ENCODE measurements at places on chromosomes 1 and 21.

DNA sequence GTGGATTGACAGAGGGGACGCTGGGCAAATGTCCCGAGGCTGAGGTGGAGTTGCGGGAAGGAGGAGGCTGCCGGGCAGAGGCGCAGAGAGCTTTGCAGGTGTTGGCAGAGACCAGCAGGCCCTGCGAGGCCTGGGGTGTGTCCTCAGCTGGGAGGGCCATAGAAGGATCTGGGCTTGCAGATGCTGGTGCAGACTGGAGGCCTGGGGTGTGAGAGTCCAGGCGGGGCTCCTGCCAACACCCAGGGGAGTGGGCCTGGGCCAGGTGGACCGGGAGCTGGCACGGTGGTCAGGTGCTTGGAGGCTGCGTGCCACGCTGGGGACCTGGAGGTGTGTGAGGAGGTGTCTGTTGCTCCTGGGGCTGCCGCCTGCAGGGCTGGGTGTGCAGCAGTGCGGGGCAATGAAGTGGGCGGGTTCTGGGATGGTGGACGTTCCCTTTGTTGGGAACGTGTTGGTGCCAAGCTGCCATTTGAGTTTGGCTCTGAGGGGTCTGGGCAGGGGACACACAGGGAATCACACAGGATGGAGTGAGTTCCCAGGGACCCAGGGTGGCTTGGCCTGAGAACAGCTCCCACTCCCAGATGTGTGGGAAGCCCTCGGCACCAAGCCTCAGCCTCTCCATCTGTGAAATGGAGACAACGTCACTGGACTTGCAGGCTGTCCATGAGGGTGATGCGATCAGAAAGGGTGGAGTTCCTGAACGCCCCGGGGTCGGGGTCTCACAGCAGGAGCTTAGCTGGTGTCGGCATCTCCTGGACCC lies 39.9 kb upstream of the POFUT2 start:
- DNase-seq = no peak

DNA sequence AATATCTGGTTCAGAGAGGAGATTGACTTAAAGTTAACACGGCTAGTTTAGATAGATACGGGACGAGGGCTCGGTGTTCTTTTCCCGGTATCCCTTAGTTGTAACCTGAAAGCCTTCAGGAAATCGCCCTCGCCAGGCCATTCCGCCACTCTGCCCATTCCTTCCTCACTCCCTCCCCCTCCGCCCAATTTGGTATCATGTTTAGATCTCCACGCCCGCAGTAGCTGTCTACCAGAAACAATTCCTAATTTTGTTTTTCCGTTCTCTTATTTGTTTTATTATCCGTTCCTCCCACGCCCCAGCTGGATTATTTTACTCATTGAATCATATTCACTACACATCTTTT lies 685 bp upstream of the VAMP4 start:
- DNase-seq = no peak

DNA sequence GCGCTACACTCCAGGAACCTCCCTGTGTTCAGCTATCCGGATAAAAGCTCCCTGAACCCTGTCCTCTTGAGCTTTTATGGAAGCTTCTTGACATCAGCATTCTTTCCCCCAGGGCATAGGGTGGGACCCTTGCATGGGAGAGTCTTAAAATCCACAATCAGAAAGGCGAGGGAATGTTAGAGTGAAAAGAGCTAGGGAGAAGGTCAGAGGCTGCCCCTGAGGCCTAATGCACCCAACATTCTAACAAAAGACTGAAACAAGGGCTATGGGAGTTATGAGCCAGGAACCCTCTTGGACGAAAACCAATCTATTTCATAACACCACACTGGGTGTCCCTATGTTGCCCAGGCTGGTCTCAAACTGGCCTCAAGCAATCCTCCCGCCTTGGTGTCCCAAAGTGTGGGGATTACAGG lies 36.7 kb downstream of the NEK2 start:
- DNase-seq = no peak

- DNase-seq = no peak
These were observed 24.7 kb downstream of the SCYL3 start for GRCh38 chr1:169868978-169869377.

- DNase-seq = no peak
These were observed 164.9 kb upstream of the ADGRL2 start for GRCh38 chr1:81635816-81636215.

- DNase-seq = no peak
These were observed 135.4 kb upstream of the BACE2 start for GRCh38 chr21:41032541-41032940.

- no peak for DNase-seq
These were observed 68.8 kb upstream of the C1orf174 start for GRCh38 chr1:3968851-3969250.

DNA sequence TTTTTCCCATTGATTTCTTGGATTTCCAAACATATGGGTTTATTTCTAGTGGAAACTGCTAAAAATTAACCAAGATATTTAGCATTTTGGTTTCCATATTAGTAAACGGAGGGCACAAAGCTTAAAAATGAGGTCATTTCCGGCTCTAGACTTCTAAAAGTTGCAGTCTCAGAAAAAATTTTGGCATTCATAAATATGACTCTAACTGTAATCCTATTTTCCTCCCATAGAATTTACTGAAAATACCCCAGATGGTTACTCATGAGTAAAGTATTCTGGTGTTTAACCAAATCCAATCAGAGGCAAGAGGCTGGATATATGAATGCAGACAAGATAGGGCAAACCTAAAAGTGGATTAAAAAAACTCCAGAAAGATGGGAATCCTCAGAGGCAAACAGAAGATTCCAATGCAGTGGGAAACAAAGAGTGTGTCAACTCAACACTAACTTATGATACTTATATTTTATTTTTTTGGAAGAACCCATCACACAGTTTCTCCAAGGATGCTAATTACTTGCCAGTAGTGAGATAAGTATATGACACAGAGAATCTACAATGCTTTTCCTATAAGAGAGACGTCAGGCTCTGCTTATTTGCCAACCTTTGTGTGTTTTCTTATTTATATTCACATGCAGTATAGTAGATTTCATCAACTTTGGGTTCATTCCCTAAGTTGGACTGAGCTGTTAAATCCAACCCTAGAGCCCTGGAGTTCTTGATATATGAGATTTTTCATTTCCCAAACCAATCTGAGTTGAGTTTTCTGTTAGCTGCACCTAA lies 90.1 kb upstream of the BCL10 start:
- DNase-seq = no peak

- no peak for DNase-seq
These were observed 126.2 kb upstream of the ETS2 start for GRCh38 chr21:38679534-38679933.

DNA sequence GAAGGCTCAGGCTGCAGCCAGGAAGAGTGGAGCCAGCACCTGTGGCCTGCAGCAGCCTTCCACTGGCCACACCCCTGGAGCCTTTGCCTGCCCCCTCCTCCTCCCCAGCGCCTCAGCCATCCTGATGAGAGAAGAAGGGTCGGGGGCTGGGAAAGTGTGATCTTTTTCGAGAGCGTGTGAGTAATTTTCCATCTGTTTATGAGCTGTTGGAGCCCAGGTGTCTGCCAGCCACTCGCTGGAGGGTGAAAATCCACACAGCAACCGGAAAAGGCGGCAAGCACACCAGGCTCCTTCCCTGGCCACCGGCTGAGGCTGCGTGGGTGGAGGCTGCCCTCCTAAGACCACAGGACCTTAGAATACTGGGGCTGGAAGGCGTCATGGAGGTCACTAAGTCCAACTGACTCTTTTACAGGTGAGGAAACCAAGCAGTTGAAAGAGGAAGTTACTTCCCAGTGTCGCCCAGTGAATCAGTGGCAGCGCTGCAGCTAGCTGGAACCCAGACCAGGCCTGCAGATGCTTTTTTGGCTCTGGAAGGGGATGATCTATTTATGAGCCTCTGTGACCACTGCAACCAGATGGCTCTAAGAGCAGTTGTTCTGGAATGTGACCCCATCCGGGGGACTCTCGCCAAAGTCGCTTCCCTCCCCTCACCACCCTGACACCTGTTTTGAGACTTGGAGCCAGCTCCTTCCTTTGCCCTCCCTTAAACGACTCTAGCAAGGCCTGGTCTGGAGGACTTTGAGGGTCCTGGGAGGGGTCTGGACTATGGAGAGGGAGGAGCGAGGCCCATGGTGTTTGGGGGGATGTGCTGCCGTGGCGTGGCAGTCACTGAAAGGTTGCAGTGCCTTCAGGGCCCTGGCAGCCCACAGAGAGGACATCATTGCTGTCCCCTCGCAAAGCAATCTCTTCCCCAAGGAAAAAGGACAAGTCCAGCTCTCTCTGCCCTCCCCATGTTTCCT lies 54.5 kb downstream of the LGR6 start:
- DNase-seq = no peak

DNA sequence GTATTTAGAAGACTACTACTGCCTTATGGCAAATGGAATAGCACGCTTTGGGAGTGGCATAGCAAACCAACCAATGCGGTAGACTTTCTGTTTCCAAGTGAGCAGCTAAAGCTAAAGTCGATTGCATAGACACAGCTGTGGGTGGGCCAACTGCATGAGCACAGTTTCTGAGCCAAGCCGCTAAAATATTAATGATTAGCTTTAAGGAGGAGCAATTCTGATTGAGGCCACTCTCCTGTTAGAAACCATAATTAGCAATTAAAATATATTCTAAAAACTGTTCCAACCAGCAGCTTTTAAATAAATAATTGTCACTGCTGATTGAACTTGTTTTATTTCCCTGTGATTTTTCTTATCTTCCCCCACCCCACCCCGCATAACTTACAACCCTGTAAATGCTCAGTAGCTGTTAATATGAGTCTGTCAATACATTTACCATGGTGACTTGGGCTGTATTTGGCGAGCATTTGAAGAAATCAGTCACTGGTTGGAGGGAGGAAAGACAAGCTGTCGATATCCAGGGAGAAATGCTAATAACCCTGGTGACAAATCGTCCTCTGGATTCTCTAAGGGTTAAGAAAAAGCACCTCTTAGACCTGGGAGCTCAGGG lies 32.2 kb downstream of the RNF220 start:
- no peak for DNase-seq

DNA sequence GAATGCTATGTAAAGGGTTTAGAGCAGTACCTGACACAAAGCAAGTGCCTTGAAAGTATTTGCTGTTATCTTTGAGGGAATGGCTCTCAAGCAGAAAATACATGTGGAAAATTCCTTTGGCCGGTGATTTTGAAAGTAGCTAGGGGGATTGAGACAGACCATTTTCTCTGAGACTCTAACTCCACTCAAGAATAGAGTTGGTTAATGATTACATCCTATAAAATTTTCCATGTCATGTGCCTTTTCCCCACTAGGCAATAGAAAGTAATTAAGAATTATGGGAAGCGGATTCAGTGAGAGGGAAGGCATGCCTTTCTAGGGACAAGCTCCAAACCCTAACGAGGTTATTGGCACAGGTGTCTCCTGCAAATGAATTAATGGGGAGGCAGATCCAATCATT lies 276.0 kb downstream of the GPATCH2 start:
- peak; percentile 52 for DNase-seq

- DNase-seq = no peak
These were observed 35.2 kb downstream of the CCN1 start for GRCh38 chr1:85615586-85616363.

DNA sequence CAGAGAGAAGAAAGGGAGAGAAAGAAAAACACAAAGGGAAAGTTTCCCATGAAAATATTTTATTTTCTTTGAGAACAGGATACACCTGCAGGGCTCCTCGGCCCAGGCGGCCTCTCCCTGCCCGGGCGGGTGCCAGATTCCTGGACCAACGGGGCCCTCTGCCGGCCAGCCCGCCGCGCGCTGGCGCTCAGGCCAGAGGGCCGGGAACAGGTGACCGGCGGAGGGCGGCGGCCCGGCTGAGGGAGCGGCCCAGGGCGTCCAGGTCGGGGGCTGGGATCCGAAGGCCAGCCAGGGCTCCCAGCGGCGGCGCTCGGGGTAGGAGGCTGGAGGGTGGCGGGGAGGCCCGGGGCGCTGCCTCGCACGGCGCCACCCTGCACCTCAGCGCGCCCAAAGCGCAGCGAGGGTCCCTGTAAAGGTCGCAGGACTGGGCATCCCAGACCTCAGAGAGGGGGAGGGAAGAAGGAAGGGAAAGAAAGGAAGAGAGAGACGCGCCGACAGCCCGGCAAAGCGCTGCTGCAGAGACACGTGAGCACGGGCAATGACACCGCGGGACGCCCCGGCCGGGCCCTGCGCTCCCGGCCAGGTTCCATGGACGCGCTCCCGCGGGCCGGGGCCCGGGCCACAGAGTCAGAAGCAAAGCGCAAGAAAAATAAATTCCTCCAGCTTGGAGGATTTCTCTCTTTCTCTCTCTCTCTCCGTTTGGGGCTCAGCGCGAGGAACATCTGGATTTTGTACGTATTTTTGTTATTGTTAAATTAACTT lies 927 bp downstream of the WNT9A start:
- DNase-seq = peak; percentile 7

- DNase-seq = no peak
These were observed 62.5 kb downstream of the RNF220 start for GRCh38 chr1:44467566-44467965.

GRCh38 chr1:166953491-166953890 lies 21.8 kb downstream of the ILDR2 start:
- DNase-seq = no peak

DNA sequence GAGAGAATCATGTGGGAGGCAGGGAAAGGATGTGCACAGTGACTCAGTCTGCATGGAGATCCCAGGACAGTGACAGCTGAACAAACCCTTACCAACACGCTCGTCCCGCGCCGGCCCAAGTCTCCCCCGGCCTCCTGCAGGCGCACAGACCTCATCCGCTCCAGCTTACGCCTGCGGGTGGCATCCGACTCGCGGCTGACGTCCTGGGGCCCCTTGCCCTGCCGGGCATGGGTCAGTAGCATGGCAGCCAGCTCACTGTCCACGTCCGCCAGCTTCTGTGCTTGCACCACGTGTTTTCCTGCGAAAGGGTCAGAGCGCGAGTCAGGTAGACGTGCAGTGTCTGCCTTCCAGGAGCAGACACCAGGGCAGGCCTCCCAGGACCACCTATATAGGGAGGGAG lies 115.2 kb downstream of the NPHP4 start:
- DNase-seq = no peak
